ENCODE measurements at places on chromosomes 1 and 21. TPM values are rescaled to one million over a fixed set of nuclear protein-coding genes. Genes with fewer than 3 reads are reported as not detected.

DNA sequence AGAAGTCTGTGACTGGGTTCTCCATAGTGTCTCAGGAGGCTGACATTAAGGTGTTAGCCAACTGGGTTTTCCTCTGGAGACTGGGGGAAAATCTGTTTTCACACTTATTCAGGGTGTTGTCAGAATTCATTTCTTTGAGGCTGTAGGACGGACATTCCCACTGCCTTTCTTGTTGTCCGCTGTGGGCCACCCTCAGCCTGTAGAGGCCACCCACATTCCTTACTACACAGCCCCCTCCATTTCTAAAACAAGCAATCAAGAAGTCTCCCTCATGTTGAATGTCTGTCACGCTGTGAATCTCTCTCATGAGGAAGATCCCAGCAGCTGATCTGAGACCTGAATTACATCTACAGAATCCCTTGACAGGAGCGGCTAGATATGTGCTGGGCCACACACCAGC is 295.5 kb upstream of the RUNX1 start:
- peaks cover 3% of the 10 kb centered on the region for H3K27me3 ChIP-seq
- DNase-seq = no peak
- H3K36me3 ChIP-seq = no peaks in the 10 kb centered on the region

- H3K27ac ChIP-seq = no peak overlapping the region
- no peak for DNase-seq
- no peak overlapping the region for H3K4me3 ChIP-seq
- peaks cover 2% of the 10 kb centered on the region for H3K27me3 ChIP-seq
- no peaks in the 10 kb centered on the region for H3K4me1 ChIP-seq
Measured at GRCh38 chr1:75265792-75266191, 131.6 kb downstream of the LHX8 start.

DNA sequence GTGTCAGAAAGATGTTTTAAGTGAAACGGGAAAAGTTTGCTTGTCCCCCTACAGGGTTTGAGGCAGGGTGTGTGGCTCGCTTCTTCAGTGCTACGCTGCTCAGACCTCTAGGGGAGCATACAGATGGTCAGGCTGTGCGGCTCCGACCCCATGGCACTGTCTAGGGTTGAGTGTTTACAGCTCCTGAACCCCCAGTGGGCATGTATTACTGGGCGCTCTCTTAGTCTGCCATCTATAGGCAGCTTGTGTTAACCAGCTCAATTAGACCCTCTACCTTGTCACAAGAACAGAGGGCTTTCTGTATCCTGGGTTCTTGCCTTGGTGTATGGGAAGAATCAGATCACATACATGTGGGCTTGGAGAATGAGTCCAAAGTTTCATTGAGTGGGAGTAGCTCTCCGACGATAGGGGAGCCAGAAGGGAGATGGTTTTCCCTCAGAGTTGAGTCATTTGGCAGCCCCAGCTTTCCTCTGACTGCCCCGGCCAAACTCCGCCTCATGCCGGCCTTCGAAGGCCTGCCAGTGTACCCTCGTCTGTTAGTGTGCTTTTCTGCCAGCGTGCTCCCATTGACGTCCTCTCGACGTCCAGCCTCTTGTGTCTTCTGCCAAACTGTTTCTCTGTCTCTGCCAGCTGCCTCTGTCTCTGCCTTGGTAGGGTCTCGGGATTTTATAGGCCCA is 38.6 kb upstream of the ADGRL4 start:
- H3K4me3 ChIP-seq = no peak overlapping the region
- H3K4me1 ChIP-seq = peaks cover 11% of the 10 kb centered on the region
- H3K36me3 ChIP-seq = no peaks in the 10 kb centered on the region
- no peak for DNase-seq
- no peaks in the 10 kb centered on the region for H3K27me3 ChIP-seq

- no peaks in the 10 kb centered on the region for H3K27me3 ChIP-seq
- H3K27ac ChIP-seq = no peak overlapping the region
- peaks cover 24% of the 10 kb centered on the region for H3K4me1 ChIP-seq
Measured at GRCh38 chr1:225908773-225909172, 15.3 kb downstream of the PYCR2 start.

GRCh38 chr1:53390261-53390660 is 62.4 kb upstream of the LRP8 start:
- DNase-seq = no peak
- no peaks in the 10 kb centered on the region for H3K36me3 ChIP-seq
- peaks cover 3% of the 10 kb centered on the region for H3K4me1 ChIP-seq
- no peaks in the 10 kb centered on the region for H3K27me3 ChIP-seq

DNA sequence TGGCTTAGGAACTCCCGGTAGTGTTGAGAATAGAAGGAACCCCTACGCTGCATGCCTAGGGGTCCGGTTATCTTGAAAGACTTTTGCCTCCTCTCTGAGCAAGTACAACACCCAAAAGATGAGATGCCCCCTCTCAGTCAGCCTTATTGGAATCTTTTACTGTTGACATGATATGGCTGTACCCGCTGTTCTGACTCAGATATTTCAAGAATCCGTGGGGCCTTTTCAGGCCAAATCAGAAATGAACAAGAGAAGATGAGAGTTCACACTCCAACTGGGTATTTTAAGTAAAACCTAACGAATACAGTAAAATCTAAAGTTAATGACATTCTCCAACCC is 164.2 kb downstream of the PPIAL4G start:
- no peak for DNase-seq
- H3K27ac ChIP-seq = peak overlapping the region; percentile 92
- H3K27me3 ChIP-seq = peaks cover 18% of the 10 kb centered on the region
- no peaks in the 10 kb centered on the region for H3K36me3 ChIP-seq
- peaks cover 33% of the 10 kb centered on the region for H3K4me1 ChIP-seq
- H3K4me3 ChIP-seq = peak overlapping the region; percentile 78

DNA sequence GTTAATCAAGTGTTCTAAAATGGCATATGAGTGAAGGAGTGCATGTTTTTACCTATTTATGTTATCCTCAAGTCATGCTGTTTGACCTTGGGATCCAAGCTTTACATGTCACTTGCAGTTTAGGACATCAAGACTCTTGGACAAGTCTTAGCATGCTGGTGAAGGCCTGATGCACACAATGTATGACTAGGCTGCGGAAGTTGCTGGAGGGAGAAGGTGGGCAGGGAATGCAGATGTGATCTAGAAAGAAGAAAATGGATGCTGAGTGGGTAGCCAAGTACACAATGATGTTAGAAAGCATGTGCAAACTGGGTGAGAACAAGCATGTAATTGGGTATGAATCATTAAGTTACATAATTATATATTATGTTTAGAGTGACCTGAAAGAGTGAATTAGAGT is 301.8 kb downstream of the BRINP2 start:
- H3K4me1 ChIP-seq = no peaks in the 10 kb centered on the region
- H3K27ac ChIP-seq = no peak overlapping the region
- H3K27me3 ChIP-seq = no peaks in the 10 kb centered on the region

- DNase-seq = no peak
- no peak overlapping the region for H3K27ac ChIP-seq
- H3K4me1 ChIP-seq = no peaks in the 10 kb centered on the region
- no peaks in the 10 kb centered on the region for H3K36me3 ChIP-seq
- H3K27me3 ChIP-seq = no peaks in the 10 kb centered on the region
- H3K4me3 ChIP-seq = no peak overlapping the region
Measured at GRCh38 chr1:119554183-119554582, 47.2 kb downstream of the HSD3B1 start.

DNA sequence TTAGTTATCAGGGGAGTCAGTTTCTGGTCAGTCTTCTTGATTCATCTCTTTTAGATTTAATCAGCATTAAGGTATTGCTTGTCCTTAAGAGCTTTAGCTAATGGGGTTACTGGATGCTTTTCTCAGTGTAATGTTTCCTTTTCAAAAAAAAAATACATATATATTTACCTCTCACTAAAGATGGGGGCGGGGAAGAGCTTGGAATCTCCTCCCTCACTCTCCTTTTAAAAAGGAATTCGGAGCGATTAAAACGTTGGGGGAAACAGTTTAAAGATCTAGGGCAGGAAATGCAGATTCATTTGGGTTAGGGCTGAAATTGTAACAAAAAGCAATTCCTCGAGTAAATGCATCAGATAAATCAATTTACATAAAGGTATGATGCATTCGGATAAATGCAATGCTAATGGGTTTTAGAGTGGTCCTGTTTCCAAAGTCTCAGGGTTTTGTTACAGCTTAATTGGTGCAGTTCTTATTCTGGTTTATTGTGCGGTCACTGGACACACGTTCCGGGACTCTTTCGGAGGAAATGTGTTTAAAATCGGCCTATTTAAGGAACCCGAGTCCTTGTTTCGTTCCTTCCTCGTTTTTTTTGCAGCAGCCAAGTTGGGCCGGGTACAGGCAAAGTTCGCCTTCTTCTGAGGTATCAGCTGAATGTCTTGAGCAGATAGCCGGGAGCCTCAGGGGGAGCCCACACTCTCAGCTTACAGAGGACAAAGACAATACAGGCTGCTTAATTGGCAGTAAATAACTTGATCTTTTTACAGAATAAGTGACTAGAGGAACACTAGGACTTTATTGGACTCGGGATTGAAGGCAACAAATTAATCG is 1.6 kb downstream of the LMO4 start:
- H3K36me3 ChIP-seq = peaks cover 12% of the 10 kb centered on the region
- H3K27me3 ChIP-seq = peaks cover 29% of the 10 kb centered on the region
- peak overlapping the region; percentile 79 for H3K27ac ChIP-seq

DNA sequence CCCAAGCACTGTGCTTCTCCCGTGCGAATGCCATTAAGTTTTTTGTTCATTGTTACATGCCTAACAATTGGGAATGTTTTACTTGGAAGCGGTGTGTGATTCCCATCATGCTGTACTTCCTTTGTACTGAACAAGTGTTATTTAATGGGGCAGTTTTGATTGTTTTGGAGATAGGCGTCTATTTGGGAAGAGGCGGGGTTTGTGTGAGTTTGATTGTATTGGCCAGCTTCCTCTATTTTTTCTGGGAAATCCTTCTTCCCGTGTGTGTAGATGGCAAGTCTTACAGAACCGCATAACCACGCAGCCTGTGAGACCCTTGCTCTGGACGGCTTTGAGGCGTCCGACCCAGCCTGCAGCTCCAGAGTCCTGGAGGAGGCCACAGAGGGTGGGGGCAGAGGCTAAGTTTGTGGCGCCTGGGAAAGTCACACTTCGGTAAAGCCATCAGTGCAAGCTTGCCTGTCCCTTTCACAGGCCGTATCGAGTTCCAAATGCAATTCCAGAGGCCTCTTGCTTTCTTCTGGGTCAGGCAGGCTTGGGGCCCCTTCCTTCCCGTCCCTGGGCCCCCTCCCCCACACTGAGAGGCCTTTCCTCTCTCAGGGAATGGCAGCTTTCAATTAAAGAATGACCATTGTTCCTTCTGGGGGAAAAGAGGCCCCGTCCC is 210.3 kb downstream of the TOMM20 start:
- no peak overlapping the region for H3K27ac ChIP-seq
- no peaks in the 10 kb centered on the region for H3K27me3 ChIP-seq
- H3K4me1 ChIP-seq = peaks cover under 1% of the 10 kb centered on the region
- DNase-seq = no peak

GRCh38 chr1:187051618-187052232 is 223.0 kb downstream of the PLA2G4A start:
- peak; percentile 28 for DNase-seq
- no peaks in the 10 kb centered on the region for H3K4me1 ChIP-seq
- H3K27ac ChIP-seq = no peak overlapping the region
- no peaks in the 10 kb centered on the region for H3K27me3 ChIP-seq

GRCh38 chr1:115837341-115837739 is 3.6 kb downstream of the NHLH2 start:
- H3K4me3 ChIP-seq = no peak overlapping the region
- DNase-seq = no peak
- no peaks in the 10 kb centered on the region for H3K36me3 ChIP-seq
- H3K27ac ChIP-seq = no peak overlapping the region

- H3K27me3 ChIP-seq = peaks cover under 1% of the 10 kb centered on the region
- no peak for DNase-seq
- H3K27ac ChIP-seq = no peak overlapping the region
- no peaks in the 10 kb centered on the region for H3K36me3 ChIP-seq
- H3K4me3 ChIP-seq = no peak overlapping the region
Measured at GRCh38 chr1:204032642-204033235, 40.2 kb upstream of the SOX13 start.

GRCh38 chr1:213320191-213320870 is 269.3 kb downstream of the RPS6KC1 start:
- H3K4me3 ChIP-seq = no peak overlapping the region
- DNase-seq = no peak
- no peaks in the 10 kb centered on the region for H3K36me3 ChIP-seq

GRCh38 chr21:44507673-44508425 is 32.1 kb downstream of the KRTAP10-1 start:
- no peak overlapping the region for H3K27ac ChIP-seq
- H3K4me1 ChIP-seq = no peaks in the 10 kb centered on the region
- H3K27me3 ChIP-seq = no peaks in the 10 kb centered on the region
- no peaks in the 10 kb centered on the region for H3K36me3 ChIP-seq

- no peaks in the 10 kb centered on the region for H3K27me3 ChIP-seq
- H3K4me1 ChIP-seq = peaks cover 58% of the 10 kb centered on the region
- no peak overlapping the region for H3K27ac ChIP-seq
- no peak overlapping the region for H3K4me3 ChIP-seq
- DNase-seq = no peak
Measured at GRCh38 chr1:19411612-19412011, 73.7 kb downstream of the CAPZB start.

- H3K27me3 ChIP-seq = no peaks in the 10 kb centered on the region
- peaks cover 69% of the 10 kb centered on the region for H3K36me3 ChIP-seq
- no peak overlapping the region for H3K4me3 ChIP-seq
- H3K27ac ChIP-seq = peak overlapping the region; percentile 7
Measured at GRCh38 chr1:1403653-1404052, 3.4 kb downstream of the MRPL20 start.

DNA sequence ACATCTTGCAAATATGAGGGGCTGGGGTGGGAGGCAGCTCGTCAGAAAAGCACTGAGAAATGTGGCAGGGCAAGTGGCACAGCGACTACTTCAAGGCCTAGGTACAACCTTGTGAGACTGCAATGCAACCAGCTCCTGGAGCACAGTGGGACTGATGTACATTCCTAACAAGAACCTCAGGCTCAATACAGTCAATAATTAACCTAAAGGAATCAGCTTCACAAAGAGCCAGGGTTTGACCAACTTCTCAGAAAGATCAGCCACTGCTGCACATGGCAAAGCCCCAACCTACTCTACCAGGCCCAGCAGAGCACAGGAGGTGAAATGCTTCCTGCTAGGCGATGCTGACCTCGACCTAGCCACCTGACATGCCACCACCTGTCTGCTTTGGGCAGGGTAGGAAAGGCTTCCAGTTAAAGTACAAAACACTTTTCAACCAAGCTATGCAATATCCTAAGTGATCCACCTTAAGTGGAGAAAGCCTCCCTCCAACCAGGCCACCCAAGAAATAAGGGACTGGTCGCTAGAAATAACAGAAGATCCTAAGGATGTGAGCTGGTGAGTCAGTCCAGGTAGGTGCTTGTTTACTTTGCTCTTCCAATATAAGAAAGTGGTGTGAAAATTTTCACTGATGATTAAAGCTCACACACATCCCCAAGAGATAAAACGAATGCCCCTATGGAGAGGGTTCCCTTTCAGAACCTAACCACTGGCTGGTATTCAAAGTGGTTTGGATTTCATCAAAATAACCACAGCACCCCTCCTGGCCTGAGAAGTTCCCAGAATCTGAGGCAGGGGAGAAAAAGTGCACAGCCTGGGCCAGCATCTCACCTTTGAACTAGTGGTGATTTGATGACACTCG is 2.1 kb downstream of the RIPK4 start:
- peaks cover 60% of the 10 kb centered on the region for H3K27me3 ChIP-seq
- peaks cover 29% of the 10 kb centered on the region for H3K4me1 ChIP-seq
- no peak overlapping the region for H3K4me3 ChIP-seq
- no peak for DNase-seq
- H3K36me3 ChIP-seq = no peaks in the 10 kb centered on the region

Gene LMOD1
- not detected for total RNA-seq

Gene SLFNL1
- 0.14 TPM for total RNA-seq

Gene TSHB
- not detected for total RNA-seq

Gene PDZK1IP1
- total RNA-seq = not detected

Gene CCNL2
- total RNA-seq = 73.6 TPM

Gene AHCYL1
- 82.6 TPM for total RNA-seq

Gene KRTAP11-1
- not detected for total RNA-seq

Measured in activated CD4-positive, alpha-beta T cell treated with anti-CD3 and anti-CD28 coated beads for 36 hours (primary cell).